Psoas muscle (tissue), 8 donors: ENCODE measurements at places on chromosomes 5 and 9. TPM values are rescaled to one million over a fixed set of nuclear protein-coding genes. Genes with fewer than 3 reads are reported as not detected.
A peak's percentile ranks its signal among the peaks of the same experiment; 100 is the strongest.

Gene SPOCK1
- total RNA-seq, result 52.7 TPM

DNA sequence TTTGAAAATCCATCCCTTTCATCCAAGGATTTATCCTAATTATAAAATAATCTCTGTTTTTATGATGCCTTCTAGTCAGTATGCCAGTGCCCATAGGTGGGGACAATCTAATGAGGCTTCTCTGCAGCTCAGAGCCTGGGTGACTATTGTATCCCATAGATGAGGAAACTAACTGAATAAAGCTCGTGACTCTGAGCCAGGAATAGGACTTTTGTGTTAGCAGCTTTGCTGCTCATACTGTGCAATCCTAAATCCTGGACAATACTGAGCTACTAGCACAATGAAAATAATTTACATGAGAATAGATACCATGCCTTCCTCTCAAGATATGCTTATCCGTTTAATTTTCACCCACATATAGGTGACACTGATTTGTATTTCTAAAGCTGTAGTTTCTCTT, 443.0 kb downstream of the PLK2 start:
- DNase-seq, result no peak

DNA sequence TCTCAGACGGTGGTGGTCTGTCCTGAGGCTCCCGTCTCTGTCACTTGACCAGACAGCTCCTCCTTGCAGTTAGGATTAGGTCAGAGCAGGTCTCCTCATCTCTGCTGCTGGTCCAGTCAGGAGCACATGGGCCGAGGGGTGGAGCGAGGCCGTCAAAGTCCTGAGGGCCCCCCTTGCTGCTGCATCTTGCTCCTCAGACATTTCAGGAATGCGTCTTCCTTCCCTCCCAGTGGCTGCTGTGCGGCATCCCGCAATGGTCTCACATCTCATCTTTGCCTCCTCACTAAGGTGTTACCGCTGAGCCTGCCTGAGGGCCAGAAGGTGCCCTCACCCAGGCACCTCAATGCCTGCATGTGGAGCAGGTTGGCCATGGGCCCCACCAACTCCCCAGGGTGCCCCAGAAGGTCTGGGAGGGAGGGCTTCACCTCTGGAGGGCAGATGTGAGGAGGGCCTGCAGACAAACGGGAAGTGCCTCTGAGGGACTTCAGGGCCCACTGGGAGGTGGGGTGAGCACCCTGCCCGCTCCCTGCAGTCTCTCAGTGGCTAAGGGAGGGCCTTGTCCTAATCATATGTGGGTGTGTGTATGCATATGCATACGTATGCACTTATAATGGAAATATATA, 137.7 kb upstream of the LMX1B start:
- DNase-seq, result no peak

- no peak for DNase-seq
Measured at GRCh38 chr5:79512049-79512448, 1.9 kb downstream of the HOMER1 start.

- peak; percentile 60 for DNase-seq
Measured at GRCh38 chr9:15306068-15306756, 804 bp downstream of the TTC39B start.

Gene CCNO
- total RNA-seq, result not detected

DNA sequence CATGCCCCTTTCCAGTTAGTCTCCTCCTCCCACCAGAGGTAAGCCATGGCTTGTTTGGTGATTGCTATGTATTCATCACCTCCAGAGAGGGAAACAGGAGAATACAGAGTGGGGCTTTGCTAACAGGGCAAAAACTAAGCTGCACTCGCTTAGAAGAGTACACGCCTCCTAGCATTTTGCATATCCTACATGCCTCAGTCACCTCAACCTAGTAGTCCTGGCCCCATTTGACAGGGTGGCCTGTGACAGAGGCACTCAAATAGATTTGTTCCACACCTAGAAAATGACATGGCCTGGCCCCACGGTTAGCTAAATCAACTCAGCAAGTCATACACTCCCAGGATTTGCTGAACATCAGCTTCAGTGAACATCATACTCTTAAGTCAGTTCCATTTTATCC, 90.7 kb downstream of the CYFIP2 start:
- DNase-seq, result no peak

DNA sequence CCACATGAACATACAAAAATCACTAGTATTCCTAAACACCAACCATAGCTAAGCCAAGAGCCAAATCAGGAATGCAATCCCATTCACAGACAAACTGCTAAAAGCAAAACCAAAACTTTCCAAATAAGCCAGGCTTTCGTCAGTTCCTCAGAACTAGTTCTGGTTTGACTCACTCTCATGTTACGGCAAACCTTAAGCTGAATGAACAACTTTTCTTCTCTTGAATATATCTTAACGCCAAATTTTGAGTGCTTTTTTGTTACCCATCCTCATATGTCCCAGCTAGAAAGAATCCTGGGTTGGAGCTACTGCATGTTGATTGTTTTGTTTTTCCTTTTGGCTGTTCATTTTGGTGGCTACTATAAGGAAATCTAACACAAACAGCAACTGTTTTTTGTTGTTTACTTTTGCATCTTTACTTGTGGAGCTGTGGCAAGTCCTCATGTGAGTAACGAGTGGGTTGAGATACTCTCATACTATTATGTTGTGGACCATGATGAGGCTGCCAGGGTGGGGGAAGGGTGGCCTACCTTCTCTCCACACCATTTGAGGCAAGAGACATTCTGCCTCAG, at the start of gene PDCD1LG2:
Gene PDCD1LG2 (plus strand): TSS at position 172 of the 572 bp plus-strand sequence. CDS start 12,016 bp downstream, outside the sequence.
- DNase-seq, result no peak

Gene CYLC2
- total RNA-seq, result not detected

DNA sequence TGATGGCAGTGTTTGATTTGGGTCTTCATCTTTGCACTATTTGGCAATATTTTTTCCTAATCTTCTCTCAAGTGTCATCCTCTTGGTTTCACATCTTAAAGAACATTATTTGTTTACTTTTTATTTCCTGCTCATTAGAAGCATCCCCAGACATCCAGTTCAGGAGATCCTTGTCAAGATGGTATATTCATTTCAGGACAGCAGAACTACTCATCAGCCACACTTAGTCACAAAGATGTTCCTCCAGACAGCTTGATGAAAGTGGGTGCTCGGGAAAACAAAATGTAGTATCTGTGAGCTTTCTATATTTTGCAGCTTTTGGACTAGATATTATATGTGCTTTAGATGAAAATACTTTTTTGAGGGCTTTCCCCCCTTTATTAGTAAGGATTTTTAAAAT, 72.1 kb upstream of the SREK1 start:
- DNase-seq, result no peak

Gene SH3PXD2B
- 2.9 TPM for total RNA-seq

DNA sequence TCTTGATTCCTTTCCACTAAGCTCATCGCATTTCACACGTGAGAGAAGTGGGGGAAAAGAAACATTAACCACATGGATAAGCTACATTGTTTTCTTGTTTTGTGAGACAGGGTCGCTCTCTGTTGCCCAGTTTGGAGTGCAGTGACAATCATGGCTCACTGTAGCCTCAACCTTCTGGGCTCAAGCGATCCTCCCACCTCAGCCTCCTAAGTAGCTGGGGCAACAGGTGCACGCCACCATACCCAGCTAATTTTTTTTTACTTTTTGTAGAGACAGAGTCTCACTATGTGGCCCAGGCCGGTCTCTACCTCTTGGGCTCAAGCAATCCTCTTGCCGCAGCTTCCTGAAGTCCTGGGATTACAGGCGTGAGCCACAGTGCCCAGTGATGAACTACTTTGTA, 2.8 kb downstream of the OTULIN start:
- DNase-seq, result no peak
